ENCODE measurements at places on chromosomes 2 and 18. TPM values are rescaled to one million over a fixed set of nuclear protein-coding genes. Genes with fewer than 3 reads are reported as not detected.

Gene GRHL1
- 7.1 TPM for polyA plus RNA-seq

DNA sequence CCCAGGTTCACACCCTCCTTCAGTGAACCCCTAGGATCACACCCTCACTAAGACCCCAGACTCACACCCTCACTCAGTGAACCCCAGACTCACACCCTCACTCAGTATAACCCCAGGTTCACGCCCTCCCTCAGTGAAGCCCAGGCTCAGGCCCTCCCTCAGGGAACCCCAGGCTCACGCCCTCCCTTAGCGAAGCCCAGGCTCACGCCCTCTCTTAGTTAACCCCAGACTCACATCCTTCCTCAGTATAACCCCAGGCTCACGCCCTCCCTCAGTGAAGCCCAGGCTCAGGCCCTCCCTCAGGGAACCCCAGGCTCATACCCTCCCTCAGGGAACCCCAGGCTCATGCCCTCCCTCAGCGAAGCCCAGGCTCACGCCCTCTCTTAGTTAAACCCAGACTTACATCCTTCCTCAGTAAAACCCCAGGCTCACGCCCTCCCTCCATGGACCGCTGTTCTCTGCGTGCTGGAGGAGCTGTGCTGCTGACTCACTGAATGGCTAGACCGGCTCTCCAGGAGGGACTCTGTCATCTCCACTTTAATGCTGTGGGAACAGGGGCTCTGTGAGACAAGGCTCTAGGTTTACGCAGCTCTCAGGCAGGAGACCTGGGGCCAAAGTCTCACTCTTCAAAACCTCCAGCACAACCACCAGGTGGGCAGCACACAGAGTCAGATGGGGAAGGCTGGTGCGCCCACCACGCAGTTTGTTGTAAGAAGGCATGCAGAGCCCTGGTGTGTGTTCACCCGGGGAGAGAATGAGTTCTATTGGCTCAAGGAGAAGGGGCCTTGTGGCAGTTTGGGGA, 506.9 kb upstream of the MYT1L start:
- DNase-seq: no peak

Gene CAVIN2
- 107 TPM for polyA plus RNA-seq

GRCh38 chr2:143529118-143529720, 400.0 kb downstream of the ARHGAP15 start:
- no peak for DNase-seq

- no peak for DNase-seq
Observed at GRCh38 chr2:132670496-132671150, 618 bp upstream of the LYPD1 start.

DNA sequence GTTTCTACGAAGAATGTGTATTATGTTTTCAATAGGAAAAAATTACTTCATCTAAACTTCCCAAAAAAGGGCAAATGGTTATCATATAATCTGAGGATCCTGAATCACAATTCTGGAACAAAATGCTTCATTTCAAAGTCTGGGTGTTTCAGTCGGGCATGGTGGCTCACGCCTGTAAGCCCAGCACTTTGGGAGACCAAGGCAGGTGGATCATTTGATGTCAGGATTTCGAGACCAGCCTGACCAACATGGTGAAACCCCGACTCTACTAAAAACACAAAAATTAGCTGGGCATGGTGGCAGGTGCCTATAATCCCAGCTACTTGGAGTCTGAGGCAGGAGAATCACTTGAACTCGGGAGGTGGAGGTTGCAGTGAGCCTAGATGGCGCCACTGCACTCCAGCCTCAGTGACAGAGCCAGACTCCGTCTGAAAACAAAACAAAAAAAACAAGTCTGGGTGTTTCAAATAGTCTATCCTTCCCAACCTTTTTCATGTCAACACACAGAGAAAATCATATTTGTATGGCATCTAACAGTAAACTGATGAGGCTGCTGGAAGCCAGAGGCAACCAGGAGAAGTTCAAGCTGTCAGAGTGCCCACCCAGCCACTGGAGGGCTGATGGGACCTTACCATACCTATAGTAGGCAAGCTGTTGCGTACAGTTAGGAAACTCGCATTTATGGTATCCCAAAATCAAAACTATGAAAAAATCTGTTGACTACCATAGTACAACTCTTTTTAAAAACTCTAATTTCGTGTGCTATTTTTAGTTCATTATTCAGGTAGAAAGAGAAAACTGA, 14.6 kb downstream of the NBAS start:
- DNase-seq: no peak

GRCh38 chr2:236131073-236131692, 37.0 kb downstream of the GBX2 start:
- DNase-seq: no peak

Gene ANTXR1
- polyA plus RNA-seq: 94.4 TPM

DNA sequence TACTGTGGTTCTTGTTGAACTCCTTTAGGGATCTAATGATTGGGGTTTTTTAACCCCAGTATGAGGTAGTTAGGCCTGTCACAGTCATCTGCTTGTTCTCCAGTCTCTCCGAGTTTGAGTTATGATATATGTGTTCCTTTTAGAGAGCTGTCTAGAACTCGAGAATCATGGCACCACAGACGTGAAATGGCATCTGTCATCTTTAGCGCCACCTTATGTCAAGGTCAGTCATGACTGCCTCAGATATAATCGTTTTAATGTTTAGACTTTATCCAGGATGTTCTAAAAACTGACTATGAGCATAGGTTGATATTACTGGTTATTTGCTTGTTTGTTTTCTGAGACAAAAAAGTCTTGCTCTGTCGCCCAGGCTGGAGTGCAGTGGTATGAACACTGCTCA, 112.2 kb downstream of the CEP192 start:
- no peak for DNase-seq

DNA sequence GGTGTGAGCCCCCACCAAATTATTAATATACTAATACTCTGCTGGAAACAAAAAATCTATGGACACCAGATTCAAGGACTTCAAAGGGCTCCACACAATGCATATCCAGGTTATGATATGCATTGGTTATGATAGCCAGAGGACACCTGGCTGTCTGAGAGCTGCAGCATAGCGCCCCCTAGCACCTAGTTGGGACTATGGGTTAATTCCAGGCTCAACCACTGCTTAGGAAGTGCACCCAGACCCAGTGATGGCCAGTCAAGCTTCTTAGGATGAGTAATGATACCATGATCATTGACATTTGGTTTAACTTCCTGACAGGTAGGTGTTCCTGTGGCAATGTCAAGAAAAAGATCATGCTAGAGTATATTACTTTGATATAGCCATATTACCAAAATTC, 3.8 kb upstream of the FRZB start:
- DNase-seq: no peak

Gene ALK
- not detected for polyA plus RNA-seq

DNA sequence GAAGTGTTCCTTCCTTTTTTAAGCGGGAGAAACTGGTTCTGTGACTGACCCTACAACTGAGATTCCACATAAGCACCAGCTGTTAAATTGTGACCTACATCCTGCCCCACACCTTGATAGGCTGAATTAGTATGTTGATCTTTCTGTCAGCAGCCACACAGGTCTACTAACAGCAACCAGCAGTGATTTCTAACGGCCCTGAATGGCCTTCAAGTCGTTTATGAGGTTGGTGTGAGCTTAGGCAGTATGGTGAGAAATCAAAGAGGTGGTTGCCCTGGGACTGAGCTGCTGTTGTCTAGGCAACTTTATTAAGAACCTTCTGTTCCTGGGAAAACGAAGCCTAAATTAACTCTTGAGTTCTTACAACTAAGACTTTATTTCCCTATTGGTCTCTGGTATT, 197.2 kb upstream of the FSHR start:
- no peak for DNase-seq

- DNase-seq: no peak
Observed at GRCh38 chr2:39150102-39150562, 29.3 kb upstream of the SOS1 start.

DNA sequence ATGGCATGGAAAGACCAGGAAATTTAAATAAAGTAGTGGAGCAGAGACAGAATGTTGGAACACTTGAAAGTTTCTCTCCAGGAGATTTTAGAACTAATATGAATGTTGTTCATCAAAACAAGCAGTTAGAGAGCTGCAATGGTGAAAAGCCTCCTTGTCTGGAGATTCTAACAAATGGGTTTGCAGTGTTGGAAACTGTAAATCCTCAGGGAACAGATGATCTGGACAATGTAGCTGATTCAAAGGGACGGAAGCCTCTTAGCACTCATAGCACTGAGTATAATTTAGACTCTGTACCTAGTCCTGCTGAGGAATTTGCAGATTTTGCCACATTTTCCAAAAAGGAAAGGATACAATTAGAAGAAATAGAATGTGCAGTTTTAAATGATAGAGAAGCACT, 27.7 kb downstream of the AFTPH start:
- DNase-seq: no peak

Gene IRS1
- 35.9 TPM for polyA plus RNA-seq

- no peak for DNase-seq
Observed at GRCh38 chr2:218831378-218831990, at the start of gene PRKAG3. Gene PRKAG3 (minus strand): TSS chr2:218831803.

- DNase-seq: peak; percentile 88
Observed at GRCh38 chr18:76416911-76417310, 78.1 kb downstream of the ZNF516 start.

DNA sequence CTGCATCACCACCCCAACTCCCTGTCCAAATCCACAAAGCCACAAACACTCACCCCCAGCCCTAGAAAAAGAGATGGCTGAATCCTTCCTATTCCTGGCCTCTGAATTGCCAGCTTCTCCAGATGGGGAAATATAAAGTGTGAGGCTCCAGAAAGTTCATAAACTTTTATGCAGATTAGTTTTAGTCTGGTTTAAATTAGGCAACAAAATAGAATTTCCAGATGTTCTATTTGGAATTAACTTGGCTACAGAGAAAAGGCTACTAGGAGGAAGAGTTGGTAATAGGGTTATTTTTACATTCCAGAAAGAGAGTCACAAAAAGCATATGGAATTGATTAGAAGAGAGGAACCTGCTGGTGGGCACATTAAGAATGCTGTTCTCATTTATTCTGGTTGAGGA, 56.0 kb downstream of the EN1 start:
- DNase-seq: no peak

Gene SOX11
- 40.4 TPM for polyA plus RNA-seq

GRCh38 chr2:34102339-34102738, 503.2 kb upstream of the FAM98A start:
- no peak for DNase-seq

GRCh38 chr2:55371376-55371775, 48.3 kb downstream of the CCDC88A start:
- DNase-seq: no peak

DNA sequence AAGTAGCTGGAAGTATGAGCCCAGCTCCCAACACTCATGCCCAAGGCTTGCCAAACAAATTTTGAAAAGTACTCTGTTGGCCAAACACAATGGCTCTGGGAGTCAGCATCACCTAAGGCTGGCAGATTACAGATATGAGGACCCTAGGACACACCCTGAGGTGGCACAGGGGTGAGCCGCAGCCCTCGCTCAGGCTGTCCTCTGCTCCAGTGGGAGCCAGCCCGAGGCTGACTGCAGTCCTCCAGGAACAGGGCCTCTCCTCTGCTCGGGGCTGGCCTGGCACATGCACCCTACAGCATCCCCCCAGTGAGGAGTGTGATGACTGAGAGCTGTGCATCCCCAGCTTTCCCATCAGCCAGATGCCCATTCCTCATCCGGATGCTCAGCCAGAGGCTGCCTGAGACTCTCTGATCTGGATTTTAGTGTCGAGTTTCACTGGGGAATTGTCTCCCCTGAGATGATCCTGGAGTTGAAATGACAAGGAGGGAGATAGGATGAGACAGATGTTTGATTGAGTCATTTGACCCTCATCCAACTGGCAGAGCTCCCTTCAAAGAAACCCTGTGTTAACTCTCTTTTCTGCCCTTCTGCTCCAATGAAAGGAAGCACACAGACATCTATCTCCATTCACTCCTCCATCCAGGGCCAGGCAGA, 269.3 kb upstream of the NCKAP5 start:
- no peak for DNase-seq

Gene FBXO36
- 5.6 TPM for polyA plus RNA-seq

GRCh38 chr2:126828491-126828890, 70.2 kb upstream of the TEX51 start:
- DNase-seq: no peak

DNA sequence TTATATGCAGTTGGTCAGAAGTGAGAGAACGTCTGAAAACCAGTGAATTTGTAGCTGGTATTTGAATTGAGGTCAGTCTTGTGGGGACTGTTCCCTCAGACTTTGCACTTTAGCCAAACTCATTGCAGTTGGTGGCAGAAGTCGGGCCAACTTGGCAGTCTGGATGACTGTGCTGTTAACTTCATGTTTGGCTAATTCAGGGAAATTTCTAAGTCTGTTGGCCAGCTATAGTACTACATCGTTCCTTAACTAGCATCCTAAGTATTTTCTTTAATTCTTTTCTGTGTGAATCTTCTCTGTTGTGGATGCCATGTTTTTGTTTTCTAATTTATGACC, 806.8 kb upstream of the GCFC2 start:
- DNase-seq: no peak

DNA sequence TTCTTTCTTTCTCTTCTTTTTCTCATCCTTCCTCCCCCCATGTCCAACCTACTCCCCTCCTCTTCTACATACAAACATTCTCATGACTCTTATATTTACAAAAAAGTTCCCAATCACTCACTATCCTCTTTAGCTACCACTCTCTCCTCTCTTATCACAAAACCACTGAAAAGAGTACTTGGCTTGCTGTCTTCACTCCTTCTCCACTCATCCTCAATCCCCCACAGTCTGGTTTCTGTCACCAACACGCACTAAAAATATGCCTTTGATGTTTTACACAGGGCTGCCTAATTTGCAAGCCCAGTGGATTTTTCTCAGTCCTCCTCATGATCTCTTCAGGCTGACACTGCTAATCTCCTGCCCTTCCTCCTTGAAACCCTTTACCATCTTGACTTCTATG, 159.5 kb downstream of the TNS1 start:
- no peak for DNase-seq

Gene ABCG5
- 0.45 TPM for polyA plus RNA-seq

DNA sequence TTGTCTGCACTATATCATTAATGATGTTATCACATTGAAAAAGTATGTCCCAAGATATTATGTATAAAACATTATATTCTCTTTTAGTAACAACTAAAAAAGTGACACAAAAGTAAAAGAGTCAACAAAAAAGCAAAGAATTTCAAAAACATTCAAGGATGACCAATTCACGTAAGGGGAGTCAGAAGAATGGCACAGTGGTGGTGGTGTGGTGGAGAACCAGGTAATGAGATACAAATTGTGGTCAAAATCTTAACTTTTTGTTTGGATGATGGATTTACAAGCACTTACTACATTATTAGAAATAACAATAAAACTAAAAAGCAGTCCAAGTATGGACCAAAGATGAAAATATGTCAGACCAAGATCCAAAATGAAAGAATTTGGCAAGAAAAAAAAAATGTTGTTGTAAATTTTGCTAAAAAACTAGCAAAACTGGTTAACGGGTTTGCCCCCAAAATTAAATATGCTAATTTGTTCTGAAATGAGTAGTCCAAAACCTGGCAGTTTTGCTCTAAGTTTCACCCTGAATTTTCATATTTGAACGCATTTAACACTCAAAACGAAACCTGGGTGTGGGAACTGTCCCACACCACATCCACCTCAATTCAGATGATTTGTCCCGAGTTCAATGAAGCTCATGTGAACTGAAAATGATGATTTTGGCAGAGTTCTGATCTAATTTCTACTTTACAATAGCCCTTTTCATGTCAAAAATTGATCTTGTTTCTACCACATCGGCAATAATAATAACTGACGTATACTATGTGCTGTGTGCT, 135.8 kb downstream of the IKZF2 start:
- no peak for DNase-seq

- DNase-seq: no peak
Observed at GRCh38 chr18:76720683-76721082, 101.7 kb upstream of the ZNF236 start.

GRCh38 chr2:1140389-1141003, 189.8 kb downstream of the SNTG2 start:
- no peak for DNase-seq

- peak; percentile 28 for DNase-seq
Observed at GRCh38 chr2:120310136-120310535, 35.8 kb upstream of the INHBB start.
